ENCODE measurements at places on chromosomes 1 and 21.

- peak; percentile 36 for DNase-seq
These were observed 48.3 kb upstream of the LAMC2 start for GRCh38 chr1:183137782-183138181.

GRCh38 chr1:2304921-2305681 is 77.0 kb downstream of the SKI start:
- peak; percentile 29 for DNase-seq

GRCh38 chr21:42537106-42537742 is 23.6 kb downstream of the SLC37A1 start:
- no peak for DNase-seq

DNA sequence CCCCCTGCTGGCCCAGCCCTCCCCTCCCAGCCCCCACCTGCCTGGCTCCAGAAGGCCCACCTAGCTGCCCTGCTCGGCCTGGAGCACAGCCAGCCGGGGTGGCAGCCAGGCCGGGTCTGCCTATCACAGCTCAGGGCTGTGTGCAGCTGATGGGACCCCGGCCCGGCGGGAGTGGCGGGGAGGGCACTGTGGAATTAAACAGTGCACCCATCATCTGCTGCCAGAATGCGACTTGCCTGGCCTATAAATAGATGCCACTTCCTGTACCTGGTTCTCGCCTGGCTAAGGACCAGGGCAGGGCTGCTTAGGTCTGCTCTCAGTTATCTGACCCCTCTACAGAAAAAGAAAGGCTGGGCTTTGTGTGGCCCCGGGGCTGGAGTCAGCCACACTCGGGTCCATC is 98.2 kb upstream of the VAMP3 start:
- no peak for DNase-seq

GRCh38 chr1:41678111-41678878 is 193.8 kb upstream of the EDN2 start:
- DNase-seq: peak; percentile 92

GRCh38 chr1:185267701-185268100 is 49.3 kb downstream of the IVNS1ABP start:
- no peak for DNase-seq

DNA sequence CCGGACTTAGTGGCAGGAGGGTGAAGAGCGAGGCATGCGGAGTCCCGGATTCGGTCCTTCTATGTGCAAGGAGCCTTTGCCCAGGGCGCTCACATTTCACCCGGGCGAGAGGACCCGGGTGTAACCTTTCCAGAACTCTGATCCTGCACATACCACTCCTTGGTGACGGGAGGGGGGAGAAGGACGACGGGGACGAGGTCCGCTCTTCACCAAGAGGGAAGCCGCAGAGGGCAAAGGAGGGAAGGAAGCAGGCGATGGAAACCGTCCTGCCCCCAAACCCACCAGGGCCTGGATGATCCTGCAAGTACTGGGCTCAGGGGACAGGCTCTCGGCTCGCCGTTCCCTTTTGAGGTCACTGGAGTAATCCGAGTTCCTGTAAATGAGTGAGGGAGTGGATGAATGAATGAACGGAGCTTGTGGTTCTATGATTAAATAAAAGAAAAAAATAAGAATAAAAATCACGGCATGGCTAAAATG is 993 bp downstream of the SYPL2 start:
- DNase-seq: no peak

DNA sequence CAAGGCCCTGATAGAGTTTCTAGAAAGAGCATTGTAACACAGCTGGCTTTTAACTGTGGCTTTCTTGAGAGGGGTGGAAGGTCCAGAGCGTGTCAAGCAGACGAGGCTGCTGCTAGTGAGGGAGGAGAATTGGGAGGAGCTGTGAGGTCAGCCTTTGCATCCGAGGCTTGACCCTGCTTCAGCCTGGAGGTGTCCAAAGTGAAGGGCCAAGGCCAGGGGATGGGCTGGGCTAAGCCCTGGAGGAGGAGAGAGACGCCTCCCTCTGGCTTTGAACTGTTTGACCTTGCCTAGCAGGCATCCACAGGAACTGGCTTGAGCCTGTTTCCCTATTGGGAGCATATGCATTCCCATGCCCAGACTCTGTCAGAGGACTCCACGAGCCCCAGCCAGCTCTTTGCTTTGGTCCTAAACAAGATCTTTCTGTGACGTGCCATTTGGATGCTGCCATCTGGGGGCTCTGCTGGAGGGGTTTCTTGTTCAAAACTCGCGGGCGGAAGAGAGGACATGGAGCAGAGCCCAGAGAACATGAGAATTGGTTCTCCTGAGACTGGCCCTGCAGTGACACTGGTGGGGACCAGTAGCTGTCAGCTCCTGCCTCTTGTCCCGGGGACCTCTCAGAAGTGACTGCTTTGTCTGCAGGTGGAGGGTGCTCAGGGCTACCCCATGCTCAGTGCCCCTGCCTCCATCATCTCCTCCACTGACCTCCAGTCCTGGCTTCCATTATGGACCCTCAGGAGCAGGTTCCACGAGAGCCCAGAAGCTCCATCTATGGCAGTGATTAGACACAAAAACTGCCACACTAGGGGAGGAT is 5.5 kb downstream of the ACTRT2 start:
- DNase-seq: no peak

DNA sequence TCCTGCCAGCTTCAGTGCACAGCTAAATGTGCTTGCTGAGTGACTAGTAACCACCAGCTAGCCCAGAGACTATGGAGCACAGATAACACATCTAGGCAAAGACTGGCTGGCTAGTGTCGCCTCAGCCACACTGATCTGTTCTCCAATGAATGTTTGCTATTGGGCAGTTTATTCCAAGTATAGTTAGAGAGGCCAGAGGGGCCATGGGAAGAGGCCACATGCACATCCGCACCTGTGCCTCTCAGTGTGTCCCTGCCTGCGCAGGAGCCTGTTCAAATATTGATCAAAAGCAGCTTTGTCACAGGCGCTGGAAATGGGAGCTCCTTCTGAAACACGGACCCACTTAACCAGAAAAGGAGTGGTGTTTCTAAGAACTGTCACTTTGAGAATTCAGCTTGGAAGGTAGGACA is 51.3 kb upstream of the ATP1A1 start:
- DNase-seq: no peak

Measured in astrocyte (in vitro differentiated cells and primary cell).